T-helper 9 cell (primary cell): ENCODE measurements at places on chromosomes 16 and 17.

DNA sequence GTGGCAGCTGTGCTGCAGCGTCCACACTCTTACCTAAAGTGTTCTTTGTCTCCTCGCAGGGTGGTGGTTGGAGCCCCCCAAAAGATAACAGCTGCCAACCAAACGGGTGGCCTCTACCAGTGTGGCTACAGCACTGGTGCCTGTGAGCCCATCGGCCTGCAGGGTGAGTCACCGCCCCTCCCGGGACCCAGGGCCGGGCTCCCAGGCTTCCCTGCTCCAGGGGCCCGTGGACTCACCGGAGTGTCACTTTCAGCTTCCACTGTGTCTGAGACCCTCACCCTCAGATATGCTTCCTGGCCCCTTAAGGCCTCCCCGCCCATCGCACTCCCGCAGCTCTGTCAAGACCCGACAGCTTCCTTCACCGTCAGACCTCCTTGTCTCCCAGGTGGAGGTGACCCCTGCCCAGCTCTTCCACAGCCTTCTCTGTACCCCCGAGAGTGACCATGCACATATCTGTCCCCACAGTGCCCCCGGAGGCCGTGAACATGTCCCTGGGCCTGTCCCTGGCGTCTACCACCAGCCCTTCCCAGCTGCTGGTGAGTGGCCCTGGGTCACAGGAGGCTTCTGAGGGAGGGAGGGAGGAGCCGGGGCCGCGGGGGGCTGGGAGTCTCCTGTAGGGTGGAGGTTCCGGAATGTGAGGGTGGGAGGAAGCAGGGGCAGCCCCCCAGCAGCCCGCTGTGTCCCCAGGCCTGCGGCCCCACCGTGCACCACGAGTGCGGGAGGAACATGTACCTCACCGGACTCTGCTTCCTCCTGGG lies 1.8 kb downstream of the ITGAX start:
- no peak for DNase-seq

DNA sequence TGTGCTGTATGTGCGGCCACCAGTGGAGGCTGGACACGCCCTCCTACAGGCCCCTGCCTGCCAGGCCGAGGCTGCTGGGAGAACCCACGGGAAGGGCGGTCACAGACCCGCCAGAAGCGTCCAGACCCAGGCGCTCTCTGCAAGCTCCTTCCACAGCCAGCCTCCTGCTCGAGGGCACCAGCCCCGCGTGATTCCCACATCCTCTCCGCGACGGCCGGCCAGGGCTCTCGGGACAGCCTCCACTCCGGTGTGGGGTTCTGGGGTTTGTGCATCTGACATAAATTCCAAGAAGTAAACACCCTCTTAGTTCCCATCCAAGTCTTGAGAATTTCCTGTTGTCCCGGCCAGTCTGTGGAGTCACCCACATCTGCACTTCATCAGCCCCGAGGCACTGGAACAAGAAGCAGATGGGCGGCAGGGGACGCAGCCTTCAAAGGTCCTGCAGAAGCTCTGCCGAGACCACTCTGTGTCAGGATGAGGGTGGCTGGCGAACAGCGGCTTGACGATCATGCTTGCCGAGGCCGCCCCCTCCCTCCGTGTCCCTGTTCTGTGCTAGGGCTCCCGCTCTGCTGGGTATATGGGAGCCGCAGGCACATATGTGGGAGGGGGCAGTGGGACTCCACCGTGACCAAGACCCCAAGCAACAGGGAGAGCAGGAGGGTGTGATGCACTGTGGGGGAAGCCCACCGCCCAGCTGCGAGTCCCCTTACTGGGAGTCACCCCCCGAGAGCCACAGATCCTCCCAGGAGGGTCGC lies 2.4 kb upstream of the TMEM204 start:
- DNase-seq, result no peak

DNA sequence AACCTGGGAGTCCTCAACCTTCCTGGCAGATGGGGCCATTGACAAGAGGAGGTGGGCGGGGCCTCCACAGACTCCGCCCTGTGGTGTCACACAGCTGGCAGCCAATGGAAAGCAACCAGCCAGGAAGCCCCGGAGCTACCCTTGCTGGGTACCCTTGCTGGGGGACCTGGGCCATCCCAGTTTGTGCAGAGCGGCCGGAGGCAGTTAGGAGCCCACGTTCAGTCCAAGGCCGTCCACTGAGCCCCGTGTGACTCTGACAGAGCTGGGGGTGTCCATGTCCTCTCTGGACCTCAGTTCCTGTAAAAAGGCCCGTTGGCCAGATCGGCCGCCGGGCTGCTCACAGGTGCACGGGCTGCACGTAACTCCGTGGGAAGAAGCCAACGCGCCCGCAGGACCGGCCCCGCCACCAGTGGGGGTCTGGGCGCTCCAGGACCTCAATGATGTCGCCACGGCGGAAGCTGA lies 17.1 kb upstream of the FAM83G start:
- no peak for DNase-seq

GRCh38 chr16:76387994-76388393 lies 110.8 kb downstream of the CNTNAP4 start:
- DNase-seq, result no peak

GRCh38 chr16:51607201-51607651 lies 456.2 kb upstream of the SALL1 start:
- DNase-seq, result no peak

GRCh38 chr17:48952904-48953303 lies 8.3 kb upstream of the SNF8 start:
- no peak for DNase-seq

DNA sequence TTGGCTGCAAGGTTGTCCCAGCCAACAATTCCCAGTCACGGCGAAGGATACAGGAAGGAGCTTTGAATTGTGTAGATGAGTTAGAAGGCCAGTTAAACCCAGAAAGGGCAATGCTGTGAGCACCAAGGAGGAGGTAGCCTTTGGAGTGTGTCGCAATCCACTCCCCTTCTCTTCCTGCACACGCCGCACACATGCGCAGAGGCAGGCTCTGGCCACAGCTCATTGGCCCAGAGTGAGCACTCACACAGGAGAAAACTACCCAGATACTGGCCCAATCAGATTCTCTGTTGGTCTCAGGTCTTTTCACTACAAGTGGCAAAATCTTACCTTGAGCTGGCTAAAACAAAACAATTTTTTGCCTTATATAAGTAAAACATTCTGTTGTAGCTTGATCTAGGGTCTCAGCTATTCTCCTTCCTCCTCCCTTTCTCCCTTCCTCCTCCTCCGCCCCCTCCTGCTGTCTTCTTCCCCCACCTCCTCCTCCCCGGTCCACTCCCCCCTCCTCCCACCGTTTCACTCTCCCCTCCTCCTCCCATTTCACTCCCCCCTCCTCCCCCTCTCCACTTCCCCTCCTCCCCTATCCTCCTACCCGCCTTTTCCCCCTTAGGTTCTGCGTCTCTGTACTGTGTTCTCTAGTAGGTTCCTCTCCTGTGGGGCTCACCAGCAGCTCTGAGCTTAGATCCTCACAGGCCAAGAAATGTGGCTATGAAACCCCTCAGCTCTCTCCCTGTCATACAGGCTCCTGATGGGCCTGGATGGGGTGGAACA lies 344.9 kb downstream of the CPPED1 start:
- no peak for DNase-seq

GRCh38 chr16:88634994-88635670 lies 3.2 kb upstream of the IL17C start:
- DNase-seq, result no peak

DNA sequence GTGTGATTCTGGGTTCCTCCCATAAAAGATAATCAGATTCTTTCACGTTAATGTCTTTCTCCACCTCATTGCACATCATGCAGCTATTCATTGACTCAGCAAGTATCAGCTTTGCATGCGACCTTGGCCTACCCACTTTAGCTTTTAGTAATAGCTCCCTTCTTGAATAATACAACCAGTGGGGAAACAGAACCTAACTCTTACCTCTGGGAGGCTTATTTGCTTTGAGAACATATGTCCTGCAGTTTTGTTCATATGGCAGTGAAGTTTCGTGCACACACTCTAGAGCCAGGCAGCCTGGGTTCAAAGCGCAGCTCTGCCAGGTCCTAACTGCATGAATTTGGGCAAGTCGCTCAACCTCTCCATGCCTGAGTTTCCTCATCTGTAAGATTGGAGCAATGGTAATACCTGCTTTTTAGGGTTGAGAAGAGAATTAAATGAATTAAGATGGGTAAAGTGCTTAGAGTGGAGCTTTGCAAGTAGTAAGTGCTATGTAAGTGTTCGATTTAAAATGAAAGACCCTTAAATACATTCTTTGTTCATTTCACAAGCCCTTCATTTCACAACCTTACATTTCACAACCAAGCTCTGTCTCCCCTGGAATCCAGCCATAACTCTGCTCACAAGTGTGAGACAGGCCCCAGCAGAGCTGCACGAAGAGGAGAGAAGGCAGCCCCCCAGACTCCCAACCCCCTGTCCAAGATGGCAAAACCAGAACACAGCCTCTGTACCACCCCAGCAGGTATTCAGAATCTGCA lies 29.3 kb downstream of the MAPT start:
- no peak for DNase-seq

DNA sequence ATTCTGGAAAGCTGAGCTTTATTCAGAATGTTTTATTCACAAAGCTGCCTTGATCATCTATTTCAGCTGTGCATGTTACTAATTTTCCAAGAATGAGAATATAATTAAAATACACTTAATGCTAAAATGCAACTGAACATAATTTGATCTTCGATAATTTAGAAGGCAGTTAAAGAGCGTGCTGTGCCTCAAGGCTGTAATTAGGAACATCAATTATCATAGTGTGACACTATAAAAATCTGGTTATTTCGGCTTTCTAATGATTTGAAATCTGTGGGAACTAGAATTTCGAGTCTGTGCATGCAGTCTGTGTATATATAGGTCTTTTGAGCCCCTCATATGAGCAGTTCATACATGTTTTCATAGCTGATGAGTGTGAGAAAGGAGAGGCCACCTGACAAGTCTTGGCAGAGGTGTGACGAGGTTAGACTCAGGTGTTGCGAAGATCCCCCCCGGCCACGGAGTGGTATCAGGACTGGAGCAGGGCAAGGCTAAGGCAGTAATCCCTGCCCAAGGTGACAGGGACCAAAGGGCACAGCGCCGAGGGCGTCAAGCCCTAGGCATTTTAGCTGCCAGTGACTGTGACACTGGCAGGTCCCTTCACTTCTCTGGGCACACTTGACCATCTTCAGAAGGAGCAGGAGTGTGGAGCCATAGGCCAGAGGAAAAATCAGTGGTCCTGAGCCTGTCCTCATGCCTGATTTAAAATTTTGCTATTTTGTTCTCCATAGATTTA lies 328.5 kb downstream of the SNX29 start:
- no peak for DNase-seq

DNA sequence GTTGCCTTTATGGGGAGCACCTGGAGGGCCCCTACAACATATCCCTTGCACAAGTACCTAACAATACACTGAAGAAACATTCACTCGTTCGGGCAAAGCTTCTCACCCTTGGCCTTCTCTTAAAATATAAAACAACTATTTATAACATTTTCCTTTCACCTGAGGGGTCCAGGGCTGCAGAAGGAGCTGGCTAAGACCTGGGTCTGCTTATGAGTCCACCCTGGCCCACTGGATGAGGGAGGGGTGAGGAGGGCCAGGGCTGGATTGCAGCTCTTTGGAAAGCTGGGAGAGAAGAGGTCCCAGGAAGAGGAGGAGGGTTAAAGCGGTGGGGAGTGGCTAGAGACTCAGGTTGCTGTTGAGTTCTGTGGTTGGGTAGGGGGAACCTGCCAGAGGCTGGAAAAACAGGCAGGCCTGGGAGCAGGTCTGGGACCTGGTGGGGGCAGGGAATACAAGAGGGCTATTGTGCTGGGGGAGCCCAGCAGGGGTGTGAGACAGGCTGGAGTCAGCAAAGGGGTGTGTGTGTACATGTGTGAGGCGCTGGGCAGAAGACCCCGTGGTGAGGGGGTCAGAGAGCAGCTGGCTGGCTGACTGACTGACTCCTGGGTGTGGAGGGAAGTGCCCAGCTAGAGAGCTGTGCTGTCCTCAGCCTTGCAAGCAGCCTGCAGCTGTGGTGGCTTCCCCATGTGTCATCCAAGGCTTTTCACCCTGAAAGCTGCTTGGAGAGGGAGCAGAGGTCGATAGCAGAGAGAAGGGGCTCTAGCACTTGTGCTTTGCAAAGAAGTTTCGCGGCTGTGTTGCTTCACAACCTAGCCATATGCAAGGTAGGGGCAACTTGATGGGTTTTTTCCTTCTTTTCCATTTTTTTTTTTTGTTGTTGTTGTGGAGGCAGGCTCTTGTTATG lies 10.2 kb upstream of the MRC2 start:
- no peak for DNase-seq

- no peak for DNase-seq
These were observed 47.8 kb downstream of the CREBBP start for GRCh38 chr16:3832668-3833067.

GRCh38 chr17:68908045-68908444 lies 47.1 kb downstream of the ABCA8 start:
- no peak for DNase-seq

DNA sequence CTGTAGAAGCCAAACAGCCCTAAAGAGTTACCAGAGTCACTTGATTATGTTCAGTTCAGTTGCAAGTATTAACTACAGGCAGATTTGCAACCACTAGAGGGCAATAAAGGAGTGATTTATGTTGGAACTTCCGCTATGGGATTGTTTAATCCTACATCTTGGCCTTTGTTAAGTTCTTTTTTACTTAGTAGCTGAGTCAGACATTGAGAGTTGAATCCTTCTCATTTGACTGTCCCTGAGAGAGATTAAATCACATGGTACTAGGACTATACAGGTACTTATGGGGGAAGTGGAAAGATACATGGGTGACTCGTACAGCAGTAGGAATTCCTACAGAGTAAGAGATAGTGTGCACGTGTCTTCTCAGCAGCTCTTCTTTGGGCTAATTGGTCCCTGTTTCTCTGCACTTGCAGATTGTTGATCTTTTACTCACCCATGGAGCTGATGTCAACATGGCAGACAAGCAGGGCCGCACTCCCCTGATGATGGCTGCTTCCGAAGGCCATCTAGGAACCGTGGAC lies 40.3 kb downstream of the CYB561 start:
- DNase-seq, result no peak

- DNase-seq, result no peak
These were observed 83.4 kb downstream of the COX10 start for GRCh38 chr17:14152721-14153120.

DNA sequence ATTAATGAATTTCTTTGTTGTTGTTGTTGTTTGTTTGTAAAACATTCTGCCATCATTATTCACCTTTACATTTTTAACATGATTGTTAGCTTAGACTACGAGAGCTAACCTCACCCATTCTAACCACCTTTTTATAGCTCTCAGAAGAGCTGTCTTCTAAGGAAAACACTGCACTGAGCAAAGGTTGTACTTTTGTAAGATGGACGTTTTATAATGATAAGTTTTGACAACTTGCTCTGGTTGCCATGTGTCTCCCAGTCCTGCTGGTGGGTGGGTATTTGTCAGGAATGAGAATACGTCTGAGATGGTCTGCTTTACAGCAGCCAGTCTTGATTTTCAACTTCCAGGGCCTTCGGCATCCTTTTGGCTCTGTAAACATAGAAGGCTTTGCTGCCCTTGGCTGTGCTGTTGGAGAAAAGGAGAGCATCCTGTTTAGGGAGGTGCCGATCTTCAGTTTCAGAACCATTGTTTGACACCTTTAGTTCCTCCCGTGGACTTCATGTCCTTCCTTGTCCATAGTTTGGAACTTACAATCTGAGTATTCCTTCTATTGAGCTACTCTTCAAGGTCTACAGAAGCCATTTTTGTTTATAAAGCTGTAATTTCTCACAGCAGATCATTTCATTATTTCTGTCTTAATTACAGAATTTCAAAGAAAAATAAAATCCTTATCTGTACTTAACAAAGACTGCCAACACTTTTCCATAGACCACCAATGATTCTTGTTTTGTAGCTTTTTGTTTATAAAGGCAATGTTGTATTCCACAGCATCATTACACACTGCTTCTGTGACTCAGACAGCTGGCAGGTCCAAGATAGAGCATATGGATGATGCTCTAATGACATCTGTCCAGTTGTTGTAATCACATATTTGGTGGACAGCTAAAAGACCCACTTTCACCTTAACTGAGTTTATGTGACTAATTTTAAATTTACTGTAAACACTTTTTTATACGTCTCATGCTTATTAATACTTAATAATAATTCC lies 270.1 kb upstream of the TBX2 start:
- DNase-seq, result no peak
